Pancreas (tissue), 10 donors: ENCODE measurements at places on chromosomes 4 and X. TPM values are rescaled to one million over a fixed set of nuclear protein-coding genes. Genes with fewer than 3 reads are reported as not detected.

DNA sequence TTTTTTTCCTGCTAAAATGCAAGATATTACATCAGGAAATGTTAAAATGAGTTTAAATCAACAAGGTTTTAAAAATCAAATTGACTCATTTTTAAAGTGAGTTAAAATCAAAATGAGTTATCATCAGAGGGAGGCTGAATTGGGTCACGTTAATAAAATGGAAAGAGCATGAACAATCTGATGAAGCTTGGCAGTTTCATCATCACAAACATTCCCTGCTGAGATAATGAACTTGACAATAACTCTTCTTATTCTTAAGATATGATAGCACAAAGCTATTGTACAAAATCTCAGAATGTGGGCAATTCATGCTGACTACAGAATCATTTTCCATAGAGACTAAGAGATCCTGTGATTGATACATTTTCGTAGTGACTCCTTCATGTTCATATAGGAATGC is 1086.7 kb downstream of the STIM2 start:
- no peaks in the 10 kb centered on the region for H3K27me3 ChIP-seq
- no peak for DNase-seq
- H3K4me3 ChIP-seq: no peak overlapping the region
- no peaks in the 10 kb centered on the region for H3K4me1 ChIP-seq
- H3K27ac ChIP-seq: no peak overlapping the region

DNA sequence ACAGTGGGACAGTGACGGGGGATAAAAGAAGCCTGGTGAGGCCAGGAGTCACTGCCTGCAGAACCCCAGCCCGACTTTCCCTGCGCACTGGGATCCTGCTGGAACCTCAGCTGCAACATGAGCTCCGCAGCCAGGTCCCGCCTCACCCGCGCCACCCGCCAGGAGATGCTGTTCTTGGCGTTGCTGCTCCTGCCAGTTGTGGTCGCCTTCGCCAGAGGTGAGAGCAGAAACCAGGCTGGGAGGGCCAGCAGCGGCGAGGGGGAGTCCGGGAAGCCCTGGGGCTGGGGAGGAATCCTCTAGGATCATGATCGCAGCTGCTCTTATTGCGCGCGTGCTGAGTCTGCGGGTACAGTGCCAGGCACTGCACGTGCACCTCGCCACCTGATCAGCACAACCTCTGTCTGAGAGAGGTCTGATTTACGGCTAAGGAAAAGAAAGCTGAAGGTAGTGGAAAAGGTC is at the start of gene PF4V1:
Gene PF4V1 (plus strand): TSS at position 51 of the 459 bp plus-strand sequence. CDS start 67 bp downstream, at position 118.
- no peaks in the 10 kb centered on the region for H3K4me1 ChIP-seq
- H3K27me3 ChIP-seq: peaks cover under 1% of the 10 kb centered on the region
- no peak within 1 kb of the TSS for H3K27ac ChIP-seq
- H3K36me3 ChIP-seq: no peaks in the 10 kb centered on the region
- H3K4me3 ChIP-seq: peak within 1 kb of the TSS; percentile 33
- no peak for DNase-seq

DNA sequence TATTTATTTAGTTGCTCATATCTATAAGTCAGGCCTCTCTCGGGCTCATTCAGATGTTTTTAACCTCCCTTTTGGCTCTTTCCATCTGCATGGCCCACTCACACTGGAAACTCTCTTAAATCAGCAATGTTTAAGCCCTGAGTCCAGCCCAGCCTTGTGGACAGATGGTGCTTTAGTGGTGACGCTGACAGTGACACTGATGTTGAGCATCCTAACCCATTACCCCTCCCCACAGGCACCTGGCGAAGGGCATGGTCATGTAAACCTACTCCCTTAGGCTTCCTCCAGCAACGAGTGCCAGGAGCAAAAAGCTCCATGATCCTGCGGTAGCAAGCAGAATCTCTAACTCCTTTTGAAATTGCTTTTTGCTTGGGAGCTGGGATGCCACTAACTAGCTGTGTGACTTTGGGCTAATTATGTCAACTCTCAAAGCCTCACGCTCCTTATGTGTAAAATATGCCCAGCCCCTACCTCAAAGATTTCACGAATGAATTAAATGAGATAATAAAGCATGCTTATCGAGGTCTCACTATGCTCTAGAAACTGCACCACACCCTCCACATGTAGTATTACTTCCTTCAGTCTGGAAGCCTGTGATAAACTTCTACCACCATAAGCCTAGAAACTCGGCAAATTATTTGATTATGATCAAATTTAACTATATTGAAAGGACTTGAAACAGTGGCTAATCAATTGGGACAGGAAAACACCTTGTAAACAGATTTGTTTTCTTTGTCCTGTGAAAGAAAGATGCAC is 569.4 kb downstream of the BCOR start:
- no peak overlapping the region for H3K4me3 ChIP-seq
- H3K27me3 ChIP-seq: no peaks in the 10 kb centered on the region
- DNase-seq: no peak
- H3K36me3 ChIP-seq: no peaks in the 10 kb centered on the region
- H3K4me1 ChIP-seq: no peaks in the 10 kb centered on the region

- H3K36me3 ChIP-seq: no peaks in the 10 kb centered on the region
- DNase-seq: no peak
- H3K4me1 ChIP-seq: no peaks in the 10 kb centered on the region
- no peak overlapping the region for H3K27ac ChIP-seq
Observed at GRCh38 chrX:40359593-40359992, 221.2 kb upstream of the ATP6AP2 start.

DNA sequence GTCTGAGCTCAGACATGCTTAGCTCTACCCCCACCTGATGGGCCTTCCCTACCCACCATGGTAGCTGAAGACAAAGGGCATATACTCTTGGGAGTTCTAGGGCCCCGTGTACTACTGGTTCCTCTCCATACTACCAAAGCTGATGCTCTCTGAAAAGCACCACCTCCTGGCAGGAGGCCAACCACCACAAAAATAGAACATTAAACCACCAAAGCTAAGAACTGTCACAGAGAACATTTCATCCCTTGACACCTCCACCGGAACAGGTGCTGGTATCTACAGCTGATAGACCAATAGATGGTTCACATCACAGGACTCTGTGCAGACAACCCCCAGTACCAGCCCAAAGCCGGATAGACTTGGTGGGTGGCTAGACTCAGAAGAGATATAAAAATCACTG is 13.4 kb downstream of the EDA2R start:
- no peak overlapping the region for H3K27ac ChIP-seq
- H3K4me3 ChIP-seq: no peak overlapping the region
- H3K27me3 ChIP-seq: no peaks in the 10 kb centered on the region

DNA sequence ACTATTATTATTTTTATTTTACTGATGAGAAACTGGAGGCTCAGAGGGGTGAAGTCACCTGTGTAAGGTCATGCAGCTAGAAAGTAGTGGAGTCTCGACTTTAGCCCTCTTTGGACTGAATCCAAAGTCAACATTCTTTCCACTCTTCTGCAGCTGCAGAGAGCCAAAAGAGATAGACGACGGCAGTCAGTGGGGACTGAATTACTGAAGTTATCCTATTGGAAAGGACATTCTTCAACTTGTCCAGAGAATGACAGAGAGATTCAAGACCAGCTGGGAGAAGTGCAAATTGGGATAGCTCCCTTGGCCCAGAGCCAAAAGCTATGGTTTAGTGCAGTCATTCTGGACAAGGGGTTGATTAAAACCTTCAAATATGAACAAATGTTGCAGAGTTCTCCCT is 42.5 kb downstream of the VGLL1 start:
- no peak overlapping the region for H3K27ac ChIP-seq
- no peaks in the 10 kb centered on the region for H3K36me3 ChIP-seq
- peaks cover 5% of the 10 kb centered on the region for H3K27me3 ChIP-seq
- no peak overlapping the region for H3K4me3 ChIP-seq
- no peaks in the 10 kb centered on the region for H3K4me1 ChIP-seq
- DNase-seq: no peak

GRCh38 chr4:139450586-139450985 is 3.3 kb upstream of the RAB33B start:
- H3K36me3 ChIP-seq: no peaks in the 10 kb centered on the region
- no peak for DNase-seq

DNA sequence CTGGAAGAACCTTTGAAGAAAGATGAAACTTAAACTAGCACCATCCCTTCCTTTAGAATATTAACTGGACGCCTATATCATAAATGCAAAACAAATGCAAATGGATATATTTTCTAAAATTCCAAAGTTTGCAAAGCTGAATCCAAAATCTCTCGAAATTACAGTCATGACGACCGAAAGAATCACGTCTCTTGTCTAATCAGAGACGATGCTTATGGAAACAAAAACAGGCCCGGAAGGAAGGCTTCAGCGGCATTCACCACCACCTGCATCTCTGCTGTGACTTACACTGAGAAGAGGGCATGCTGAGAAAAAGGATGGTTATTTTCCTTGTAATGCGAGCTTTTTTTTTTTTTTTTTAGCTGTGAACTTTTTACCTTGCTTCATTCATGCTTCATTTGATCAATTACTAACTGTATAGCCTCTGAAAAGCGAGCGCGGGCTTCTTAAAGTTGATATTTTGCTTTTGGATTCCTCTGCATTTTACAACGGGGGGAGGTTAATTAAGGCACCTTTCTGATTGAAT is 209.3 kb downstream of the SOWAHB start:
- H3K27ac ChIP-seq: peak overlapping the region; percentile 46
- H3K27me3 ChIP-seq: no peaks in the 10 kb centered on the region
- no peaks in the 10 kb centered on the region for H3K36me3 ChIP-seq
- H3K4me1 ChIP-seq: no peaks in the 10 kb centered on the region

DNA sequence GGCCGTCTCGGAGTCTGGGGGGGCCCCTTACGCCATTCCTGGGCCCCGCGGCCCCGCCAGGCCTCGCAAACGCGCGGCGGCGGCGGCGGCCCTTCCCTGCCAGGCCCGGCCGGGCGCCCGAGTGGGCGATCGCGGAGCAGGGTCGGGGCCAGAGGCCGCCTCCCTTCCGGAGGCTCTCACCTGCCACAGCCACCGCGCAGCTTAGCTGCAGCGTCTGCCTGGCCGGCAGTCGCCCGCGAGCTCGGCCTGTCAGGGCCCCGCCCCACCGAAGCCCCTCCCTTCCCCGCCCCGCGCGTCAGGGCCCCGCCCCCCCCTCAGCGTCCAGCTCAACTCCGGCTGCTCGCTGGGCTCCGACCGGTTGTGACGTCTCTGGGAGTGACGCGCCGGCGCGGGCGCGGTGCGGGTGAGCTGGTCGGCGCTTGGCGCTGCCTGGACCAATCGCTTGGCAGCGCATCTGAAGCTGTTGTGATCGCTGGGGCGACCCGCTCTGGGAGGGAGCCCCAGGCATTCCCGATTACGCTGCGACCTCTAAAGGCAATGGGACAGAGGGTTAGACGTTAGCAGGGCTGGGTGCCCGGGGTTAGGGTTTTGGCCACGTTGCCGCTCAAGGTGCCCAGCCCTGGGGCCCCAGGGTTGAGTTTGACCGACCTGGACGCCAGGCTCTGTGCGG is at the start of gene SLC10A3:
Gene SLC10A3 (minus strand): TSS at position 216 of the 670 bp plus-strand sequence. CDS start 1,689 bp downstream, outside the sequence.
- no peaks in the 10 kb centered on the region for H3K27me3 ChIP-seq
- H3K4me3 ChIP-seq: peak within 1 kb of the TSS; percentile 33
- peak; percentile 93 for DNase-seq
- peak within 1 kb of the TSS; percentile 85 for H3K27ac ChIP-seq
- no peaks in the 10 kb centered on the region for H3K4me1 ChIP-seq

DNA sequence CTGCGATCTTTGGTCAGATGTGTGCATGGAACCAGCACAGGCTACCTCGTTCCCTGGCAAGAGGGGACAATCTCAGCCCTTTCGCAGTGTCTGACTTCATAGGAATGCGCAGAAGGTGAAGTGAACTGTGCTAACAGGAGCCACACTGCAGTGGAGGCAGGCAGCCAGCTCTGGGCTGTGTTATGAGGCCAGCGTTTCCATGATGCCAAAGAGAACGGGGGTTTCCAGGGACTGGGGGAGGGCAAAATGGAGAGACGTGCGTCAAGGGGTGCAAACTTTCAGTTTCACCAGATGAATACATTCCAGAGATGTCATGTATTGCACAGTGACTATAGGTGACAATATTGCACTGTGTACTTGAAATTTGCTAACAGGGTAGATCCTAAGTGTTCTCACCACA is 30.4 kb downstream of the CLDN34 start:
- no peaks in the 10 kb centered on the region for H3K36me3 ChIP-seq
- DNase-seq: no peak
- H3K4me3 ChIP-seq: no peak overlapping the region
- no peaks in the 10 kb centered on the region for H3K27me3 ChIP-seq
- no peaks in the 10 kb centered on the region for H3K4me1 ChIP-seq
- no peak overlapping the region for H3K27ac ChIP-seq

GRCh38 chr4:87950936-87951511 is 24.5 kb upstream of the SPP1 start:
- H3K4me1 ChIP-seq: no peaks in the 10 kb centered on the region
- H3K27me3 ChIP-seq: no peaks in the 10 kb centered on the region
- H3K27ac ChIP-seq: no peak overlapping the region
- no peaks in the 10 kb centered on the region for H3K36me3 ChIP-seq
- no peak for DNase-seq

- H3K4me3 ChIP-seq: no peak overlapping the region
- no peaks in the 10 kb centered on the region for H3K27me3 ChIP-seq
- no peak for DNase-seq
Observed at GRCh38 chr4:15381806-15382338, 46.0 kb upstream of the C1QTNF7 start.

DNA sequence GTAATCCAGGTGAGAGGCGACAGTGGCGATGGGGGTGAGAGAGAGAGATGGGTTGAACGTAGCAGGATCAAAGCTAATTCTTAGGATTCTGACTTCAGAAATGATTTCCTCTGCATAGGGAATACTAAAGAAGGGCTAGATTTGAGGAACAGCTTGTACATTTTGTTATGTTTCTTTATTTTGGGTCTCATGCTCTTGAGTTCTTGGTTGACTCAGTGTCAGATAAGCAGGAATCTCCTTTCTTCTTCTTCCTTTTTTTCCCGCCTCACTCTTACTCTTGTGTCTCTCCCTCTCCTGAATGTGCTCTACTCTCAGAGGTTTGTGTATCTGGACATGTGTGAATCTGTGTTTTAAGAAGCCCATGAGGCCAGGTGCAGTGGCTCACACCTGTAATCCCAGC is 36.4 kb downstream of the FAM193A start:
- H3K27me3 ChIP-seq: no peaks in the 10 kb centered on the region
- H3K4me1 ChIP-seq: peaks cover 9% of the 10 kb centered on the region
- H3K36me3 ChIP-seq: no peaks in the 10 kb centered on the region
- no peak overlapping the region for H3K27ac ChIP-seq
- no peak overlapping the region for H3K4me3 ChIP-seq

- H3K36me3 ChIP-seq: no peaks in the 10 kb centered on the region
Observed at GRCh38 chrX:77603635-77604336, 156.6 kb downstream of the FGF16 start.

DNA sequence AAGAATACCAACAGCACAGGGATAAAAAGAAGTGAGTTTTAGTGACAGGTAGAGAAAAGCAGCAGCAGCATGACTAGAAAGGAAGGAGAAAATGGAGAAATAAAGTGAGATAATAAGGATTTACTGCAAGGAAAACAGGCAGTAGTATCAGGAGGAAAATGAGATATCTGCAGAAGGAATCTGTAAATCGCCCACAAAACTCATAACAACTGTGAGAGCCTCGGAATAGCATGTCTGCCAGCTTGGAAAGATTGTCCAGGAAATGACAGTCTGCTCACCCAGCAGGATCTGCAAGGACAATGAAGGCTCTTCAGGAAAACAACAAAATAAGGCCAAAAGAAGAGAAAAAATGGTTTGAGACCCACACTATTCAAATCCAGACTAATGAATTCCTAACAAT is 47.4 kb downstream of the CXXC4 start:
- H3K36me3 ChIP-seq: no peaks in the 10 kb centered on the region
- no peaks in the 10 kb centered on the region for H3K4me1 ChIP-seq
- H3K4me3 ChIP-seq: no peak overlapping the region
- DNase-seq: no peak
- no peaks in the 10 kb centered on the region for H3K27me3 ChIP-seq
- no peak overlapping the region for H3K27ac ChIP-seq

Gene TEC
- 1.2 TPM for total RNA-seq

Gene NAP1L2
- total RNA-seq: 1.7 TPM

Gene CXCL6
- 65.6 TPM for total RNA-seq

Gene GAGE12J
- not detected for total RNA-seq
